NB4 (cell line): ENCODE measurements at places on chromosomes 6 and 20.

DNA sequence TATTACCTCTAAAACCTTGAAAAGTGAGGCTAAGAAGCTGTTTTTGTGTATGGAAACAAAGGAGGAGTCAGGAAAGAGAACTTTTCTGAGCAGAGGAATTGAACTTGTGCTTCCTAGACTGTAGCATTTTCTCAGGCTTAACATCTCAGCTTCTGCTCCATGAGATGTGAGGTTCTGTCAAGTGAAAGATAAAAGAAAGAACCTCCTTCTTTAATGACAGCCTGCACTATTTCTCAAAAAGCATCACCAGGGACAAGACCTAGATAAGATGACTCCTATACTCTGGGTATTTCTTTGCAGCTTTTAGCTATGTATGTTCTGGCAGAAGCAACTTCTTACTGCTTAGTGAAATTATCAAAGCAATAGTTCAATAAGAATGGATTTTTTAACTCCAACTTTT lies 87.6 kb upstream of the KCNQ5 start:
- DNase-seq: no peak

GRCh38 chr6:130962966-130963365 lies 100.1 kb downstream of the EPB41L2 start:
- DNase-seq: no peak

GRCh38 chr6:43904311-43905123 lies 134.5 kb downstream of the VEGFA start:
- DNase-seq: peak; percentile 79

DNA sequence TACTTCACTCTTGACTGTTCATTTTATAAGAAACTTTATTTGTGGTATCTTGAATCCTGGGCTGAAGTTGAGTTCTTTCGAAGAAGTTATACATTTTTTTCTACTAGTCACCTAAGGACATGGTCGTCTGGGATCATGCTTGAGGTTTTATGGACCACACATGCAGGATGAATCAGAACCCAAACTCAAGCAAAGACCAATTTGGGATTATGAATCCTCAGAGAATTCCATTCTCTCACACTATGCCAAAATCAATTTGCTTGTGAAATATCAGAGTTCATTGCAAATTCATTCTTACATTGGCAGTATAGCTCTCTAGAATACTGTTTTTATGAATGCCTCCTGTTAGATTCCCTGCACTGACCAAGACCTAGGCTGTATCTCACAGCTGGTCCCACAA lies 114.3 kb upstream of the HDAC2 start:
- no peak for DNase-seq

GRCh38 chr6:26660000-26660361 lies 435 bp upstream of the ZNF322 start:
- DNase-seq: no peak

- no peak for DNase-seq
Measured at GRCh38 chr20:5069141-5069806, 50.5 kb downstream of the PCNA start.

DNA sequence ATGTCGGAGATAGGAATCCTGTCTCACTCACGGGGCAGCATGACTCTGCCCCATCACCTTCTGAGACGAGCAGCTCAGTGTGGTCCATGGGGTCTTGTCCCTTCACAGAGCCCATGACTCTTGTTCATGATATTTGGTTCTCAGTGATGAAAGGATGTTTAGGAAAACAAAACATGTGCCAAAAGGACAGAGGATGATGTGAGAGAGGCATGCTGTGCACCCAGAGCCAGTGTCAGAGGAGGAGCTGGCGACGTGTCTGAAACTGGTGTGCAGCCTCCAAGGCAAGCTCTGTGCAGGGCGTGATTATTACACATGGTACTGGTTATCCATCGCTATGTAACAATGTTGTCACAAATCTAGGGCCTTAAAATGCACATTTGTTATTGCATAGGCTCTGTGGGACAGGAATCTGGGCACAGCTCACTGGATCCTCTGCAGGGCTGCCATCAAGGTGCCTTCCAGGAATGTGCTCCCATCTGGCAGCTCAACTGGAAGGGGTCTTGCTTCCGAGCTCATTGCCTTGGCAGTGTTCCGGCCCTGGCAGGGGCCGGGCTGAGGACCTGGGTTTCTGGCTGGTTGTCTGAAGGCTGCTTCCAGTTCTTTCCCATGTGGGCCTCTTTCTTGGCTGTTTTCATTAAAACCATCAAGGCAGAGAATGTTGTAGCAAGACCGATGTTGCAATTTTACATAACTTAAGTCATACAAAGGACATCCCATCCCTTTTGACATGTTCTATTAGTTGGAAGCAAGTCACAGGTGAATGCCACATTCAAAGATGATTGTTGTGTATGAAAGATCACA lies 175.4 kb downstream of the ERMARD start:
- DNase-seq: no peak

- DNase-seq: no peak
Measured at GRCh38 chr6:32108094-32108627, 977 bp downstream of the TNXB start.

GRCh38 chr20:33273117-33273851 lies 9.7 kb upstream of the BPIFB1 start:
- no peak for DNase-seq

DNA sequence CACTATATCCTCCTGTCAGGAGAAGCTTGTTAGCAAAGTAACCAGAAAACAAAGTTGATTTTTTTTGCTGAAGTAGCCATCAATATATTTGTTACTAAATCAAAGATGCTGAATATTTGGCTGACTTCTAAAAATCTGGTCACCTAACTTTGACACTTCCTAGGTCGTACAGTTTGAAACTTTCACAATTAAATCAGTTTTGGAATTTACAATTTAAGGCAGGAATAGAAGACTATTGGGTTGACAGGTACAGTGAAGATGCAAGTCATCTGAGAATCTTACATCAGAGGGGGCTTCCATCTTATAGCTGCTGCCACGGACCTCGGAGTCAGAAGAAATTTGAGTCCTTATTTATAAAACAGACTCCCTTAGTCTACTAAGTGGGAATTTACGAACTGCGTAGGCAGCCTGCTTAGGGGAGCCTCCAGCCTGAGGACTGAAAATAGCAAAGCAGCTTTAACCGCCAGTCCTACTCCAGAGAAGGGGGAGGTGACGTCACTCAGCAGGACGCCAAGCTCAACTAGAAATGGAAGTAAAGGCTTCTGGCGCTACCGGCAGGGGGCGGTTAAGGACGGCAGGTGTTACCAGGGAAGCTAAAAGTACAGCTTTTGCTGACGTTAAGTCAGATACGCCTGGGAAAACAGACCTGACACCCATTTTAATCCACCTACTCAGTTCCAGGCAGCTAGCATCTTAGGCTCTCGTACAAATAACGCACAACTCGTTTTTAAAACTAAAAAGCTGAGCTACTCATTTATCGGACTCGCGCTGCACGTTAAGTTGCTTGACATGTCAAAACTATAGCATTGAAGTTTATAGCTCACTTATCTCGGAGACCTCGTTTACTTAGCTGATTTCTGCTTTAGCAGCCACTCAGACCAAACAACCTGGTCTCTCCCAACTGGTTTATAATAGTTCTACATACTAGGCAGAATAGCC lies 61.1 kb upstream of the HFE start:
- DNase-seq: peak; percentile 97

- no peak for DNase-seq
Measured at GRCh38 chr6:88704980-88705379, 258.4 kb downstream of the RNGTT start.

DNA sequence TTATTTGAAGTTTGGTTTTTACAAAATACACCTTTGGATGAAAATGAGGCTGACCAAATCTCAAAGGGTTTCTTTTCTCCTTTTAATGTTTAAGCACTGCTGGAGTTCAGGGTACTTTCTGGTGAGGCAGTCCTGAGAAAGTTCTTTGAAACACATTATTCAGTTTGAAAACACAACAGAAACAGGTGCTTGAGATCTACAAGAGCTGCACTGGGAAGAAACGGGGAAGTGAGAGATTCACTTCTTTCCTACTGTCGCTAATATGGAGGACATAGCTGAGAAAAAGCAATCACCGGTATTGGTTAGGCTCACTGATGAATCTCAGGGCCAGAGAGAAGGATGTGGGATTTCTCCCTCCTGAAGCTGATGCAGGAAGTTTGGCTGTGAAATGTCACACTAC lies 22.9 kb upstream of the TMEM170B start:
- DNase-seq: no peak
